Activated T-helper 17 cell treated with anti-CD3 and anti-CD28 coated beads, Interleukin-2, amount 50 U/mL, for 72 hours (primary cell): ENCODE measurements at places on chromosomes 3 and 15. TPM values are rescaled to one million over a fixed set of nuclear protein-coding genes. Genes with fewer than 3 reads are reported as not detected.

- H3K36me3 ChIP-seq = peaks cover 18% of the 10 kb centered on the region
- no peak overlapping the region for H3K4me3 ChIP-seq
- ATAC-seq = peak; percentile 11
- no peaks in the 10 kb centered on the region for H3K27me3 ChIP-seq
- peaks cover 29% of the 10 kb centered on the region for H3K4me1 ChIP-seq
Measured at GRCh38 chr15:85615930-85616329, 178.8 kb downstream of the KLHL25 start.

DNA sequence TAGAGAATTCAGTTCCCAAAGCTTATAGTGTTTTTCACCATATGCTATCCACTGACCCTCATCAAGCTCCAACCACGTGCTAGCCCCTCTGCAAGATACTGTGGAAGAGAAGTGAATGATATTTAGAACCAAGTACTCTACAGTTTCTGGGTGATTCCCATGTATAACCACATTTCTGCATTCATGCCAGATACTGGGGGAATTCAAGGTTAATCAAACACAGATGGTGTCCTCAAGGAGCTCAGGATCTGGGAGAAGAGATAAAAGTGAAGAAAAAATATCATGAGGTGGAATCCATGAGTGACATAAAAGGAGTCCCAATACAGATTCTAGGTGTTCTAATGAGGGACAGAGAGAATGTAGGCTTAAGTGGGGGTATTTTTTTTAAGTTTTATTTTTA lies 195.8 kb downstream of the FHIT start:
- no peak overlapping the region for H3K27ac ChIP-seq
- no peaks in the 10 kb centered on the region for H3K36me3 ChIP-seq
- H3K27me3 ChIP-seq = no peaks in the 10 kb centered on the region
- no peak for ATAC-seq

DNA sequence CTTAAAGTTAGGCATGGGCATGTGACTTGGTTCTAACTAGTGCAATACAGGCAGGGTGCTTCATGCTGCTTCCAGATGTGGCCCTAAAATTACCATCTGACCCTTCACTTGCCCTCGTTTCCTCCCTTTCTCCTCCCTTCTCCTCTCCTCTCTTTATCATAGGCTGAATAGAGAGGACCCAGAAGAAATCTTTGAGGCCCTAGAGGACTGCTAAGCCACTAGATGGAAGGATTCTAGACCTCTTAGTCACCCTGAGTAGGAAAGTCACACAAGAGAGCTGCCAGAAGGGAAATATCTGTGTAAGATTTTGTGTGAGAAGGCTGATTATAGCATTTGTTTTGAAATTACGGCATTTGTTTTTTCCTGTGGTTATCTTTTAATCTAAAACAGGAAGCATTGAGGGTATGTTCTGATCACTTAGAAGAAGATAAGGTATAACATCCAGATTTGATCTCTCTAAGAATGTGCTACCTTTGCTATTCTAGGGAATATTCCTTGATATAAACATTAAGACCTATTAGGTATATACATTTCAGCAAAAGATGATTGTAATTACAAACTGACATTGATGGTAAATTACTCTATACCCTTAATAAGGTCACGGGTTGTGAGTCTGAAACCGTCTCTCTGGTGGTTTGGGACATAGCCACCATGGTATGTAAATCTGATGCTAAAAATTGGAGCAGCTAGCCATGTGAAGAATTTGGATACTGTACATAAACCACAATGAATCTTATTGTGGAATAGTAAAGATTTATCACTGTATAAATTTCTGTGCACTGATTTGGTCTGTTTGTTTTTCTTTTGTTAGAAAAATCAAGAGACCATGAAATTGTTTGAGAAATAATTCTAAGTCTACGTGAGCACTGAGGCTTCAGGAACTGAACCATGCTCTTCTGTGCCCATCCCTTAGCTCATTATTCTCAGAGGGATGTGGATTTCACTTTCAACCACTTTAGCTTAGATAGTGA lies 84.1 kb downstream of the TP63 start:
- peaks cover 6% of the 10 kb centered on the region for H3K4me1 ChIP-seq
- H3K27me3 ChIP-seq = no peaks in the 10 kb centered on the region
- no peak overlapping the region for H3K4me3 ChIP-seq
- ATAC-seq = peak; percentile 58

GRCh38 chr3:195302431-195302830 lies 31.5 kb upstream of the XXYLT1 start:
- ATAC-seq = no peak
- H3K27me3 ChIP-seq = no peaks in the 10 kb centered on the region
- H3K4me1 ChIP-seq = peaks cover 6% of the 10 kb centered on the region
- H3K36me3 ChIP-seq = peaks cover 88% of the 10 kb centered on the region
- H3K27ac ChIP-seq = no peak overlapping the region

DNA sequence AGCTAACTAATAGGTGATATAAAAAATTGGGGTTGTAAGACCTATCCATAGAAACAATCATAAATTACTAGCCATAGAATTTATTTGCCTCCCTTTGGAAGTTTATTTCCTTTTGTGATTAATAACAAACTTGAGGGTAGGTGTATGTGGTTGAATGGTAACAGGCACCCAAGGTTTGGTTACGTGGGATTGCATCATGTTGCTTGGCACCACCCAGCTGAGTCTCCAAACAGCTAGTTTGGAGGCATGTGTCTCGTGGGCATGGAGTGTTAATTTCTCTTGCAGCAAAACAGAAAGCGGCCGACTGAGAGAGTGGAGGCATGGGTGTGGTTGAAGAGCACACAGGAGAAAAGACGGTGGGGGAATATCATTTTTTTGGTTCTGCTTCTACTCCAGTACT lies 441.4 kb downstream of the CNTN4 start:
- H3K27ac ChIP-seq = no peak overlapping the region
- H3K4me1 ChIP-seq = no peaks in the 10 kb centered on the region
- peaks cover 9% of the 10 kb centered on the region for H3K27me3 ChIP-seq
- no peaks in the 10 kb centered on the region for H3K36me3 ChIP-seq

DNA sequence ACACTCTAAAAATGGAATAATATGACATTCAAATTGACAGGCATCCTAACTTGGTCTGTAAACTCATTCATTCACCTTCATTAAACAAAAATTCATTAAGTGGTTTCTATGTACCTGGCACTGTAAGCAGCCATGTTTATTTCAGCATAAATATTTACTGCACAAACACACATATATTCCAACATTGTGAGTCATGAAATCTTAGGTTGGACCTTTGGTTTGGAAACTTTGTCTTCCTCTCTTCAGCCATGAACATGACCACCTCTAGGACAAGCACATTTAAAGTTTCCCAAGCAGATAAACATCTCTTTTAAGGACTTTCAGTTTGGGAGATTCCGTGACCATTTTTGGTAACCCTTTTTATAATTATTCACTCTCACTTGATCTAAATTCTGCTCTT lies 131.8 kb downstream of the TPRG1 start:
- no peak for ATAC-seq
- H3K27me3 ChIP-seq = no peaks in the 10 kb centered on the region
- no peaks in the 10 kb centered on the region for H3K36me3 ChIP-seq
- H3K4me3 ChIP-seq = no peak overlapping the region
- H3K27ac ChIP-seq = peak overlapping the region; percentile 80

- H3K4me3 ChIP-seq = peak overlapping the region; percentile 44
- H3K36me3 ChIP-seq = peaks cover 52% of the 10 kb centered on the region
- H3K27ac ChIP-seq = peak overlapping the region; percentile 75
- peaks cover 46% of the 10 kb centered on the region for H3K4me1 ChIP-seq
- ATAC-seq = no peak
Measured at GRCh38 chr3:136901391-136901790, 39.4 kb downstream of the NCK1 start.

The RNF13 gene
- 35.3 TPM for total RNA-seq

The TMEM41A gene
- 30.6 TPM for total RNA-seq

The SPG21 gene
- total RNA-seq = 87.7 TPM
